ENCODE measurements at places on chromosomes 7 and 10.

- DNase-seq = no peak
These were observed 12.2 kb upstream of the RSBN1L start for GRCh38 chr7:77684030-77684429.

- no peak for DNase-seq
These were observed 39.2 kb upstream of the SLC35B4 start for GRCh38 chr7:134355927-134356326.

DNA sequence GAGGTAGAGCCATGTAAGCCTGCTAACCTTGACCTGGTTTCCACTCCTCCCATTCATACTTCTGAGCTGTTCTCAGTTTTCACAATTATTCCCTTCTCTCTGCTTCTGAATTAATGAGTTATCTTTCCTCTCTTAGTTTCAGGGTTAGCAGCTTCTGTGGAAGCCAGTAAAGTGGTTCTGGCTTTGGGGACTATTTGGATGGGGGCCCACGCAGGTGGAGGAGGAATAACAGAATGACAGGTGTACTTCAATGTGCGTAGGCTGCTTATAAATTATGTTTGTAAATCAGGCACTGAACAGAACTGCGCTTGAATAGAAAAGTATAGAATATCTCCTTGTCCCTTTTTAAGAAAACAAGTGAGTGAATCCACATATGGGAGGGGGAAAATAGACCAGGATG is 128.9 kb upstream of the GAD2 start:
- DNase-seq = no peak

DNA sequence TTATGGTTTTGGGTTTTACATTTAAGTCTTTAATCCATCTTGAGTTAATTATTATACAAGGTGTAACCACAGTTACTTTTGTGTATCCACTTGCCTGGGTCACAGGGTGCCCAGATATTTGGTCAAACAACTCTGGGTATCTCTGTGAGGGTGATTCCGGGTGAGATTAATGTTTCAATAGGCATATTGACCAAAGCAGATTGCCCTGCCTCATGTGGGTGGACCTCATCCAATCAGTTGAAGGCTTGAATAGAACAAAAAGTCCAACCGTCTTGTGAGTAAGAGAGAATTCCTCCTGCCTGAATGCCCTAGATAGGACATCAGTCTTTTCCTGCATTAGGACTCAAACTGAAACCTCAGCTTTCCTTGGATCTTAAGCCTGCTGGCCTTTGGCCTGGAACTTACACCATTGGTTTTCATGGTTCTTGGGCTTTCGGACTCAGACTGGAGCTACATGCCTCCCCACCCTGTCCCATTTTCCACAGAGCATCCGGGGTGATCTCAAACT is 68.9 kb upstream of the ST8SIA6 start:
- no peak for DNase-seq

- no peak for DNase-seq
These were observed 25.2 kb upstream of the SRPK2 start for GRCh38 chr7:105413887-105414437.

GRCh38 chr7:109842386-109842785 is 1248.5 kb upstream of the LRRN3 start:
- DNase-seq = no peak

DNA sequence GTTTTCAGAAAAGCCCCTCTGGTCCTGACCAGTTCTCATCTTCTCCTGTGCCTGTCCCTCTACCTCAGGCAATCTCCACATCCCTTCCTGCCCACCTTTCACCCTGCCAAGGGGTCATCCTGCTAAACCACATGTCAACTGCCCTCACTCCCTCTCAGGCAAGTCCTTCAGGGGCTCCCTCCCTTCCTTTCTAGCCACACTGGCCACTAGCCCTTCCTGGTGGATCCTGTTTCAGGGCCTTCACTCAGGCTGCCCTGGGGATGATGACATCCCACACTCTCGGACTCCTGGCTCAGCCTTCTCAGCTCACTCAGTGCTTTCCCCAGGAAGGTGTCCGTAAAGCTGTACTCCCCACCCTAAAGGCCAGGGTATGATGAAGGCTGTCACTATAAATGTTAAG is 13.4 kb downstream of the STEAP1B start:
- DNase-seq = no peak

DNA sequence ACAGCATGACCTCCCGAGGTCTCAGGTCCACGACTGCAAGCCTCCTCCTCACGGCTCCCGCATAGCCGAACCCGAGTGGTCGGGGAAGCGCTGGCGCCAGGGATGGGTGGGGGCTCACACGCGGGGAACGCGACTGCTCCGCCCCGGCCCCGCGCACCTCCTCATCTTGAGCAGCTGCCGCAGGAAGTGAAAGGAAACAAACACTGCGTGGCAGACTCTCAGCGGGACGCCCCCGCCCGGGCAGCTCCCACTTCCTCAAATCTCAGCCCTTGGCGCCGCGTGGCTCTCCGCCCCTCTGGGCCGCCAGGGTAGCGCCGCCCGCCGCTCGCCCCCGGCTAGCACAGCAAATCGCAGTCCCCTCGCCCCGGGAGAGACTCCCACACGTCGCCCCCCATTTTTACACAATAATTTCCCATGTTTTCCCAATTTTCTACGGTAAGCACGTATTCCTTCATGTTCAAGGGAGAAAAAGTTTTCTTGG is at the start of gene TMEM243:
Gene TMEM243 (minus strand): TSS at position 188 of the 481 bp plus-strand sequence. CDS start 229 bp downstream, outside the sequence.
- DNase-seq = peak; percentile 71

DNA sequence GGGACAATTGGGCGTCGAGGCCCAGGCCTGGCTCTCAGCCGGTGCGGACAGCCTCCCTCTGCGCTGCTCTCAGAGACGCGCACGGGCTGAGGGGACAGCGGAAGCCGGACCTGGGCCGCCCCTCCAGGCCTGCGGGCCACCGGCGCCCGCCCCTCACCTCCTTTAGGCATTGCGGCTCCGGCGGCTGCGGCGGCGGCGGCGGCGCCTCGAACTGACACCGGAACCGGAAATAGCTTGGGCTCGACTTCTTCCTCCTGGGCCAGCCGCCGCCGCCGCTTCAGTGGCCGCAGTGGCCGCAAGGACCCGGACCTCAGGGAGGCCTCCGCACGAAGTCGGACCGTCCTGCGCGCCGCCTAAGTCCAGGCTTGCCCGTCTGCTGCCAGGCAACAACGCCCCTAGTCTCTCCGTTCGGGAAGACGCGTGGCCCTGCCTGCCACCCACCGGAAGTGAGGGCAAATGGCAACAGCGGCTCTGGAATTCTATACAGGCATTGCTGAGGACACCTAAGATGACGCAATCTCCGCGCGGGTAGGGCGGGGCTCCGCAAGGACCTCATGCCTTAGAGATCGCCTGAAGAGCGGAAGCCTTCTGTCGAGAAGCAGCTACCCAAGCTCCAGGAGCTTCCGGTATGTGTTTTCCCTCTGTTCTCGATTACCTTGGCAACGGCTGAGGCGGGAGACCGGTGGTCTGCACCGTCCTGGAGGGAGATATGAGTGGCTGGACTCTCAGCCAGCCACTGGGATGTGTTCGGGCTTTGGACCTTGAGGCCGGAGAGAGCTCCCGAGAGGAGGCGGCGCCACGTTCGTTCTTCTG is at the start of the genes BUD31 and PDAP1:
Gene BUD31 (plus strand): TSS at position 591 of the 813 bp plus-strand sequence. CDS start 2,124 bp downstream, outside the sequence.
Gene PDAP1 (minus strand): TSS at position 219 of the 813 bp plus-strand sequence. CDS start 49 bp downstream, at position 170.
- DNase-seq = peak; percentile 94

- DNase-seq = peak; percentile 3
These were observed 205.2 kb upstream of the PDE1C start for GRCh38 chr7:32275216-32276009.

DNA sequence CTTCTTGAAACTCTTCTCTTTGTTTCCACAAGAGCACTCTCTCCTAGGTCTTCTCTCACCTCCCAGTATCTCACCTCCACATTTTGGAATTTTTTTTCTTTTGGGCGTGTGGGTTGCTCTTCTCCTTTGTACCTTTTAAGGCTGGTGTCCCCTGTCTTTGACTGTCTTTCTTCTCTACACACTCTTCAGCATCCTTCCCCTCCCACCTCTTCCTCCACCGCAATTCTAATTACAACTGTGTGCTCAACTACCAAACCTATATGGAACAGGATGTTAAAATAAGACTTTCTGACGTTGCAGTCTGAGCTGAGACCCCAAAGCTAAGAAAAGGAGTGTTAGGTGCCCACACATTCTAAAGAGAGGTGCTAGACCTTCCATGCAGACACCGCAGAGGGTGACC is 14.0 kb upstream of the ADRB1 start:
- no peak for DNase-seq

- DNase-seq = no peak
These were observed 9.7 kb downstream of the ZSCAN21 start for GRCh38 chr7:100059251-100059739.

DNA sequence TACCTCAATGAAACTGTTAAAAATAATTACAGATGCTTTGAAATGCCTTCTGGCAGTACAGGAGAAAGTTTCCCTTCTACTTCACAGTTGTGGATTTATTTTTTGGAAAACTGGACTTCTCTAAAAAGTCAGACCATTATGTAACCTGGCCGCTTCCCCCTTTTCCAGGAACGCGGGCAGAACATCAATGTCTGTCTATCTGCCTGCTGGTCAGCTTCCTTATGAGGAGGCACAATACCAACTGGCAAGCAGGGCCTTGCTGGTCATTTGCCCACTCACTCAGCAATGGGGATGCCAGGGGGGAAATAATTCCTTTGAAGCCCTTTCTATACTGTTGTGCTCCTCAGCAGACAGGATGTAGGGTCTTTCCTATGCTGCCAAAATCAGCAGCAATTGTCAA is 22.5 kb upstream of the ADRB1 start:
- no peak for DNase-seq

DNA sequence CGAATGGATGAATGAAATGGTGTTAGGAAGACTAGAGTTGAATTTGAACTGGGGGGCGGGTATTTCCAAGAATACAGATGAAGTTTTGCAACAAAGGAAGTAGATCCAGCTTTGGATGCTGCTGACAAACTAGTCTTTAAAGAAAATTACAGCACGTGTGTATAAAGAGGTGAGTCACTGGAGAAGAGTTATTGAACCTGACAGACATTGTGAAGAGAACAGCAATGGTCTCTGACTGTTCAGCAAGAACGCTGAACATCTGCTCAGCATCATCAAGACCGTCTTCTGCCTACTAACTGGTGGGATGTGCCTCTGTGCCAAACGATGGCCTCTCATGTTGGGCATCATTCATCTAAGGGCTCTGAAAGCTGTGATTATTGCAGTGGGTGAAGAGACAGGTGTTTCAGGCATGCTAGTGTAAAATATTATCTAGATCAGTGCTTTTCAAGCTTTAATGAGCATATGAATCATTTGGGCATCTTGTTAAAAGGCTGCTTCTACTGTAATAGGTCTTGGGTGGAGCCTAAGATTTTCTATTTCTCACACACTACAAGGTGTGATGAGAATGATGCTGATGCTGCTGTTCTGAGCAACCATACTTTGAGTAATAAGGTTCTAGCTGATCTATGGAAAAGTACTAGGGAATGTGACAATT is 291.3 kb downstream of the PTEN start:
- peak; percentile 40 for DNase-seq

- DNase-seq = no peak
These were observed 1.1 kb upstream of the HOXA13 start for GRCh38 chr7:27200761-27201579.

DNA sequence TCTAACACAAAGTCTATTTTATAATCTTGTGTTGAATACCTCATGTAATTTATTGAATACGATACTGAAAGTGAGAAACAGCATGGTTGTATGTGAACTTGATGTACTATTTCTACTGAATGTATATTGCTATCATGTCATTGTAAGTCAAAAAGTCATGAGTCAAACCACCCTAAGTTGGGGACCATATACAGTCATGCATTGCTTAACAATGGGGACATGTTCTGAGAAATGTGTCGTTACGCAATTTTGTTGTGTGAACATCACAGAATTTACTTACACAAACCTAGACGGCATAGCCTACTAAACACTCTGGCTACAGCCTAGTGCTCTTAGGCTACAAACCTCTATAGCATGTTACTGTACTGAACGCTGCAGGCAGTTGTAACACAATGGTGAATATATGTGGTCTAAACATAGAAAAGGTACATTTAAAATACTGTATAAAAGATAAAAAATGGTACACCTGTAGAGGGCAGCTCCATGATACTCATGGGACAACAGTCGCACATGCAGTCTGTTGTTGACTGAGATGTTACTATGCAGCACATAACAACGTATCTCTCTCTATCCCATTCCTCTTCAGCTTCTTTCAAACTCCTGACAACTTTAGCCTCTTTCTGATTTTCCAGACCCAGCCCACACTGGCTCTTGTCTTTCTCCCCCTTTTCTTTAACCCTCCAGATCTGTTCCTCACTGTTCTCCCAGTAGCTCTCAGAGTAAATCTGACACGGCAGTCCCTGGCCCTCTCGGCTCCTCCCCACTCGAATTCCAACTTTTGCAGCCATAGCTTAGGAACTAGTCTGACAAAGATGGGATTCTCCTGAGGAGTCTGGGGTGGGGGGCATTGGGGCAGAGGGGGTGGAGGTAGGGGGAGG is 90.1 kb downstream of the SNX10 start:
- no peak for DNase-seq

DNA sequence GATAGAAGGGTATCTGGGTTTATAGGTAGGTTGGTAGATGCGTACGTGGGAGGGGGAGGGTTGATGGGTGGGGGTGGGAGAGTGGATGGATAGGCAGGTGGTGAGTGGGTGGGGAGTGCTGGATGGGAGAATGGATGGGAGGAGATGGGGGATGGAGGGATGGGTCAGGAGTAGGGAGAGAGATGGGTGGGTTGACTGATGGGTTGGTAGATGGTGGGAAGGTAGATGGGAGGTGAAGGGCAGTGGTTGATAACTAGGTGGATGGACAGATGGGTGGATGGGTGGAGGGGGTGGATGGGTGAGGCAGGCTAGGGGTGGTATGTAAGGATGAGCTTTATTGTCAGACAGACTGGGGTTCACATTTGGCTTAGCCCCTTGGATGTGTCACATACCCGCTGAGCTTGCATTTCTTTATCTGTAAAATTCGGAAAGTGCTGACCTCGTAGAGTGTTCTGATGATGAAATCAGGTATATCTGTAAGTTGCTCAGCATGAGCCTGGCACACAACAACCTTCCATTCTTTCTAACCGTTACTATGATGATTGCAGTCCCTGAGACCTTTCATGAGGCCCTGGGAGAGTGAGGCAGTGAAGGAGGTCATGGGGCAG is 34.3 kb downstream of the SLIT1 start:
- DNase-seq = no peak

GRCh38 chr7:126750207-126750911 is 502.4 kb downstream of the GRM8 start:
- no peak for DNase-seq

- DNase-seq = no peak
These were observed 18.7 kb upstream of the RAB18 start for GRCh38 chr10:27485368-27485767.

DNA sequence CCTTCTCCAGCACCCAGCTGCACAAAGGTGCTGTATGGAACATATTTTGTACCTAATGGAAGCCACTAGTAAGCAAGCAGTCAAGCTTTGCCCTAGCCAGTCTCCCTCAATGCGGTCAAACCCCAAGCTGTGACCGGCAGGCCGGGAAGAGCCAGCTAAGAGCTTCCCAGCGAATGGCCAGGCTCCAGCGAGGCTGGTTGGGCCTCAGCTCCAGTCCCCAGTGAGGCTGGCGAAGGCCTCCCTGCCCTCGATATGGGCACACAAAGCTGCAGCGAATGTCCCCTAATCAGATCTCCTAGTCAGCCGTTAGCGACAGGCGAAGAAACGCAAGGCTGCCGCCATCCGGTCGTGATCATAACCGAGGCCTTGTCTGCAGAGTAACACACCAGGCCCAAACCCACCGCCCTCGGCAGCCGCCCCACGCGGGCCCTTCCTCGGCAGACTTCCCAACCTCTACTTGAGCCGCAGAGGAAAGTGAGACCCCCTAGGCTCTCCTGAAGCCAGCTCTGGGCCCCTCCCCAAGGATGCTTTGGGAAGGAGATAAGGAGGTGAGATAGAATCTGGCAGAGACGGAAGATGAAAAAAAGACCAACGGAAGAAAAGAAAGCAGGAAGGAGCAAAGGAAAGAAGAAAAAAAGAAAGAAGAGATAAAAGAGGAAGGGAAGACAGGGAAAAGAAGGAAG is 3.1 kb upstream of the HOXA9 start:
- peak; percentile 71 for DNase-seq

GRCh38 chr10:67607472-67607871 is 88.5 kb downstream of the CTNNA3 start:
- peak; percentile 76 for DNase-seq

Data from HT1080 (cell line).